H9 (cell line): ENCODE measurements at places on chromosomes 6 and 20. TPM values are rescaled to one million over a fixed set of nuclear protein-coding genes. Genes with fewer than 3 reads are reported as not detected.
A peak's percentile ranks its signal among the peaks of the same experiment; 100 is the strongest.

- no peak overlapping the region for H3K27ac ChIP-seq
- H3K27me3 ChIP-seq, result peaks cover 3% of the 10 kb centered on the region; the same call in 1 of the 2 replicates
- no peak for DNase-seq
- peaks cover 27% of the 10 kb centered on the region for H3K36me3 ChIP-seq
Observed at GRCh38 chr6:148556410-148556809, 190.4 kb upstream of the UST start.

Gene HCK
- total RNA-seq, result 1.7 and 1.8 TPM in 2 replicates

GRCh38 chr20:17369506-17369905 is 142.7 kb downstream of the PCSK2 start:
- H3K4me1 ChIP-seq, result no peaks in the 10 kb centered on the region
- H3K4me3 ChIP-seq, result no peak overlapping the region
- H3K36me3 ChIP-seq, result no peaks in the 10 kb centered on the region
- H3K27ac ChIP-seq, result no peak overlapping the region
- H3K27me3 ChIP-seq, result no peaks in the 10 kb centered on the region; the same call in 1 of the 2 replicates

DNA sequence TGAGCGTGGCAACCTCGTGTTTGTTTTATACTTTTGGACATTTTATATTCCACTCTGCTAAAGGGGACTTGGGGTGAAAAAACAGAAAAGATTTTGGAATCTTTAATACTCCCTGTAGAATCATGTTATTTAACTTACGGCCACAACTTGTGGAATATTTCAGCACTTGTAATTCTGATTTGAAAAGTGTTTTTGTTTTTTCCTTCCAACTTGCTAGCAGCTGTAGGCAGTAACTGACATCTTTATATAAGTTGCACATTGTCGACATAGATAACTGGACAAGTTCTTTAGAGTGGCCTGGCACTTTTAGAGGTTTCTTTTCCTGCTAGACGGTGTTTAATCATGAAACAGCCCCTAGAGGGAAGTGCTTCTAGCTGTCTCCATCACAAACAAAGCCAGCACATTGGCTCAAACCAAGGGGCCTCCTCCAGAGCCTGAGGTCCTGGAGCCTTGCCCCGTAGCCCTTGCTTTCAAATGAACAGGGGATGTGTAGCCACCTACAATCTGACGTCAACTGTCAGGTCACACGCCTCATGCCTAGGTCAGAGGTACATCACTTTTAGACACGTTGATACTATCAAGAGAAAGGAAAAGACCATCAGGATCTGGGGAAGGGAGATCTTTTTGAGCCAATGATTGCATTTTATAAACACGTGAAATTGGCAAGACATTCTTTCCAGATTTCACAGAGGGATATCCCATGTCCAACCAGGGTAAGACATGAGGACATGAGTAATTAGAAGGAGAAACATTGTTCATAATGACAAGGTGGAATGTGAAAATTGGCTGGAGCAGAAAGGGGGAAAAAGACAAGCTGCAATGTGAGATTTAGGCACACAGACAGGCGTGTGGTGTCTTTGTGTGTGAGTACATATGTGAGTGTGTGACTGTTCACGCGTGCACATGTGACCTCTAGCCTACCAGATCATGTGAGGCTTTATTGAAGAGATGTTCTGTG is 92.1 kb downstream of the TXNDC5 start:
- no peak overlapping the region for H3K27ac ChIP-seq
- no peak overlapping the region for H3K4me3 ChIP-seq
- no peaks in the 10 kb centered on the region for H3K4me1 ChIP-seq
- no peaks in the 10 kb centered on the region for H3K36me3 ChIP-seq

GRCh38 chr20:44460795-44461141 is 14.9 kb upstream of the TTPAL start:
- no peak overlapping the region for H3K27ac ChIP-seq
- DNase-seq, result no peak
- no peaks in the 10 kb centered on the region for H3K27me3 ChIP-seq
- H3K4me1 ChIP-seq, result no peaks in the 10 kb centered on the region
- H3K4me3 ChIP-seq, result no peak overlapping the region
- no peaks in the 10 kb centered on the region for H3K36me3 ChIP-seq

- no peaks in the 10 kb centered on the region for H3K27me3 ChIP-seq
- no peaks in the 10 kb centered on the region for H3K4me1 ChIP-seq
- H3K36me3 ChIP-seq, result no peaks in the 10 kb centered on the region
- no peak overlapping the region for H3K4me3 ChIP-seq
- H3K27ac ChIP-seq, result no peak overlapping the region
Observed at GRCh38 chr6:145327586-145327985, 407.7 kb downstream of the EPM2A start.

DNA sequence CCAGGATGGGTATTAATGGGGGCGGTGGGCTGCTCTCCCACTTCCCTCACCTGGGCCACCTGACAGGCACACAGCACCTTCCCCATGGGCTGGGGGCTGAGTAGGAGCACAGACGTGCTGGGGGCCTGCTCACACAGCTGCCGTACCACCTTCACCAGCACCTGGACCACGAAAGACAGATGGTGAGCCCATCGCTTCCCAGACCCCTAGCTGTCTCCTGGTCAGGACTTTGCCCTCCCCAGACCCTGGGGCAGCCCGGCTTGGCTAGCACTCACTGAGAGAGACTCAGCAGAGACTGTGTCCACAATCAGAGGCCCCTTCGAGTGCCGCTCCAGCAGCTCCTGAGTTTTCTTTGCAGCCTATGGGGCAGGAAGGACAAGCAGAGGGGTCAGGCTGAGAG is 12.0 kb downstream of the AARS2 start:
- H3K36me3 ChIP-seq, result peaks cover 67% of the 10 kb centered on the region
- no peak overlapping the region for H3K27ac ChIP-seq
- H3K4me1 ChIP-seq, result no peaks in the 10 kb centered on the region
- H3K27me3 ChIP-seq, result no peaks in the 10 kb centered on the region; the same call in 1 of the 2 replicates

DNA sequence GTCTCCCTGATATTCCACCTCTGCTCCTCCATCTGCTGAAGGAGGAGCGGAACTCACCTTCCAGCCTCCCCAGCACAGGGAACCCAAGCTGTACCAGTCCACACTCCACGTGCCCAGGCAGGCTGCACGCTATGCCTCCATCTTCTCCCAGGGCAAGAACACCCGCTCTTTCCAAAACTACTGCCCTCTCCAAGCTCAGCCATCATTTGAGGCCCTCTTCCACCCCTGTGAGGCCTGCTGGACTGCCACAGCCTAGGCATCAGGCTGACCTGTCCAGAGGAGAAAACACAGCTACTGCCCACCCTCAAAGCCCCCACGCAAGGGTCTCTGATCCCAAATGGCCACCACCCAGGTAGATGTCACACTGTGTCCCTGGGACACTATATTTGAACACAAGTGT is 99.9 kb downstream of the PRND start:
- peaks cover 2% of the 10 kb centered on the region for H3K4me1 ChIP-seq
- no peak overlapping the region for H3K27ac ChIP-seq
- no peak for DNase-seq
- H3K36me3 ChIP-seq, result peaks cover 4% of the 10 kb centered on the region
- peak overlapping the region; percentile 95 for H3K4me3 ChIP-seq

Gene RRAGD
- 8.3 and 10.6 TPM in 2 replicates for total RNA-seq

DNA sequence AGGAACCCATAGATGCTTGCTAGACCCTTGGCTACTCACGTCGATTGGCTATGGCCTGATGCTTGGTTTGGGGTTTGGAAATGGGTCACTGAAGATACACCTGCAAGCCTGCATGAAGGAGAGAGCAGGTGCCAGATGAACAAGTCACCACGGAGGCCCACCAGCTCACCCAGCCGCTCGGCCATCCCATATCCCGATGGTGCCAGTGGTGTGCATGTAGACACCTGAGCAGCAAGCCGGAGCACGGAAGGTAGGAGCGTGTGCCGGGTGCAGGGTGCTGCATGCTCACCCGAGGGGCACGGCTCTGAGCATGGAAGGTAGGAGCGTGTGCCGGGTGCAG is 35.9 kb downstream of the DACT2 start:
- H3K27ac ChIP-seq, result no peak overlapping the region
- no peaks in the 10 kb centered on the region for H3K4me1 ChIP-seq
- no peaks in the 10 kb centered on the region for H3K27me3 ChIP-seq
- H3K36me3 ChIP-seq, result no peaks in the 10 kb centered on the region
- no peak for DNase-seq

Gene BMP7
- total RNA-seq, result 17.7 and 19.6 TPM in 2 replicates

GRCh38 chr6:77368660-77369313 is 94.5 kb downstream of the HTR1B start:
- H3K4me3 ChIP-seq, result peak overlapping the region; percentile 41; the same call in 2 of the 3 replicates
- H3K27me3 ChIP-seq, result no peaks in the 10 kb centered on the region
- H3K36me3 ChIP-seq, result no peaks in the 10 kb centered on the region
- no peak overlapping the region for H3K27ac ChIP-seq
- no peaks in the 10 kb centered on the region for H3K4me1 ChIP-seq

- no peaks in the 10 kb centered on the region for H3K27me3 ChIP-seq
- no peaks in the 10 kb centered on the region for H3K4me1 ChIP-seq
- no peak overlapping the region for H3K27ac ChIP-seq
- no peak overlapping the region for H3K4me3 ChIP-seq
Observed at GRCh38 chr6:41625442-41625841, 12.8 kb upstream of the MDFI start.

GRCh38 chr6:56767892-56768531 is 125.3 kb upstream of the DST start:
- no peaks in the 10 kb centered on the region for H3K36me3 ChIP-seq
- no peaks in the 10 kb centered on the region for H3K27me3 ChIP-seq
- no peak overlapping the region for H3K27ac ChIP-seq
- no peak for DNase-seq
- H3K4me3 ChIP-seq, result no peak overlapping the region

DNA sequence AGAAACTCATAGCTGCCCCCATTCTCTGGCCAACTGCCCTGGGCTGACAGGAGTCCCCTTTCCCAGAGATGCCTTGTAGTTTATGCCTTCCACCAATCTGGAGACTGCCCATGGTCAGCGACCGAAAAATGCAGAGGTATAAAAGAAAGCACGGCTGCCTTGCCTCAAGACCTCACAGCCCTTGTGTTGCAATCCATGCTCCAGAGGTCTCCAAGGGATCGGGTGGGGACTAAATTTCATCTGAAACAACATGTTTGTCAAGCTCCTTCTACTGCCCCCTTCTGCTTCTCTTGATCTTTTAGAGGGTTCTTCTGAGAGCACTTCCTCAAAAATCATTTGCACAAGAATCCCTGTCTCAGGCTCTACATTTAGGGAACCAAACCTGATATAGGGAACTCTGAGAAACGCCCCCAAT is 128.8 kb downstream of the PLCB1 start:
- DNase-seq, result no peak
- H3K4me1 ChIP-seq, result no peaks in the 10 kb centered on the region
- no peaks in the 10 kb centered on the region for H3K36me3 ChIP-seq
- no peaks in the 10 kb centered on the region for H3K27me3 ChIP-seq

DNA sequence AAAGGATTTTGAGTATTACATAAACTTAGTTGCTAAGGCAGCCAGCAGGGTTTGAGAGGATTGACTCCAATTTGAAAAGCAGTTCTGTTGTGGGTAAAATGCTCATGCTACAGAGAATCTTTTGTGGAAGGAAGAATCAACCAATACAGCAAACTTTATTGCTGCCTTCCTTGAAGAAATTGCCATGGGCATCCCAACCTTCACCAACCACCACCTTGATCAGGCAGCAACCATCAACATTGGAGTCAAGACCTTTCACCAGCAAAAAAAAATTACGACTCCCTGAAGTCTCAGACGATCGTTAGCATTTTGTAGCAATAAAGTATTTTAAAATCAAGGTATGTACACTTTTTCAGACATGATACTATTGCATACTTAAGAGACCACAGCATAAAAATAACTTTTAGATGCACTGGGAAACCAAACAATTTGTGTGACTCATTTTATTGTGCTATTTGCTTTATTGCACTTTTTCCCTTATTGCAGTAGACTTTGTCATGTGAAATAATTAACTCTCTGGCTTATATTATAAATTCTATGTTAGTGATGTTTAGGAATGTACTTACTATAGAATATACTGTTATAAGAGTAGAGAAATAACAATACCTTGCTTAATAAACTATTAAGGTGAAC is 390.8 kb downstream of the CDKAL1 start:
- no peaks in the 10 kb centered on the region for H3K36me3 ChIP-seq
- DNase-seq, result no peak
- H3K4me3 ChIP-seq, result no peak overlapping the region

Gene RTF2
- total RNA-seq, result 57.2 and 62.6 TPM in 2 replicates

DNA sequence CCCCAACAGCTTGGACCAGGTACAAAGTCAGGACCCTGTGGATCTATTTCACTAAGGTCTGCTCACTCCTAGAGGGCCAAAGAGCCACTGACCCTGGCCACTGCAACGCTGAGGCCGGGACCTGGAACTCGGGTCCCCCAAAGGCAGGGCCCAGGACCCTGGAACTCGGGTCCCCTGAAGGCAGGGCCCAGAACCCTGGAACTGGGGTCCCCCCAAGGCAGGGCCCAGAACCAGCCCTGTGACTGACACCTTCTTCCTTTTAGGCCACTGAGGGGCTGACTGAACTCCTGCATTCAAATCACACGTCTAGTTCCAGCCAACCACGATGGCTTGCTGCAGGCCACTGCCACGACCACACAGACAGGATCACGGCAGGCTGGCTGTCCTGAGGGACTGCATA is 9.4 kb downstream of the TCFL5 start:
- H3K4me3 ChIP-seq, result no peak overlapping the region
- no peaks in the 10 kb centered on the region for H3K4me1 ChIP-seq
- H3K36me3 ChIP-seq, result peaks cover 60% of the 10 kb centered on the region
- no peak for DNase-seq
- H3K27me3 ChIP-seq, result no peaks in the 10 kb centered on the region

Gene TSHZ2
- total RNA-seq, result 0.07 TPM in 1 of 2 replicates, not detected in the other

GRCh38 chr20:41989935-41990635 is 371.9 kb upstream of the CHD6 start:
- H3K27ac ChIP-seq, result no peak overlapping the region
- no peak overlapping the region for H3K4me3 ChIP-seq
- H3K27me3 ChIP-seq, result no peaks in the 10 kb centered on the region

Gene SLC17A3
- not detected in 2 replicates for total RNA-seq

DNA sequence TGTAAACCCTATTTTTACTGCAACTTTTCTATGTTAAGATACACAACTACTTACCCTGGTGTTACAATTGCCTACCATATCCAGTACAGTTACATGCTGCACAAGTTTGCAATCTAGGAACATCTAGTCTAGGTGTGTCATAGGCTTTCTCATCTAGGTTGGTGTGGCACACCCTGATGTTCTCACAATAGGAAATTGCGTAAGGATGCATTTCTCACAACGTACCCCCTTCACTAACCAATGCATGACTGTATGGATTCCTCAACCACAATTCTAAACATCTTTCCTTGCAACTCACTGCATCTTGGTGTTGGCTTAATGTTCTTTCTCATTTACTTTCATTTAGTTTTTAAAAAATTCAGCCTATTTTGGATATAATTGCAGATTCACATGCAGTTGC is 31.6 kb downstream of the GJA10 start:
- H3K36me3 ChIP-seq, result no peaks in the 10 kb centered on the region
- no peaks in the 10 kb centered on the region for H3K4me1 ChIP-seq
- no peak overlapping the region for H3K27ac ChIP-seq
- H3K27me3 ChIP-seq, result no peaks in the 10 kb centered on the region
- no peak overlapping the region for H3K4me3 ChIP-seq

- no peaks in the 10 kb centered on the region for H3K4me1 ChIP-seq
- no peaks in the 10 kb centered on the region for H3K27me3 ChIP-seq
- no peaks in the 10 kb centered on the region for H3K36me3 ChIP-seq
- DNase-seq, result no peak
- no peak overlapping the region for H3K4me3 ChIP-seq
Observed at GRCh38 chr6:123127807-123128206, 131.8 kb downstream of the CLVS2 start.

Gene GMPR
- total RNA-seq, result 0.48 and 0.70 TPM in 2 replicates

- H3K36me3 ChIP-seq, result no peaks in the 10 kb centered on the region
- no peaks in the 10 kb centered on the region for H3K27me3 ChIP-seq
- no peak for DNase-seq
- H3K27ac ChIP-seq, result no peak overlapping the region
- no peak overlapping the region for H3K4me3 ChIP-seq
Observed at GRCh38 chr6:153564803-153565202, 433.7 kb upstream of the RGS17 start.

GRCh38 chr6:132693478-132693877 is 20.4 kb downstream of the VNN1 start:
- no peaks in the 10 kb centered on the region for H3K27me3 ChIP-seq
- no peak overlapping the region for H3K4me3 ChIP-seq
- H3K36me3 ChIP-seq, result 0 out of 3 replicates have a peak, but pooled peaks cover 5% of the 10 kb centered on the region
- DNase-seq, result no peak
- no peaks in the 10 kb centered on the region for H3K4me1 ChIP-seq
- H3K27ac ChIP-seq, result no peak overlapping the region
